NCI-H774 (cell line): ENCODE measurements at places on chromosomes 5 and 9.

GRCh38 chr5:71456362-71456743 lies 902 bp downstream of the BDP1 start:
- DNase-seq: no peak

DNA sequence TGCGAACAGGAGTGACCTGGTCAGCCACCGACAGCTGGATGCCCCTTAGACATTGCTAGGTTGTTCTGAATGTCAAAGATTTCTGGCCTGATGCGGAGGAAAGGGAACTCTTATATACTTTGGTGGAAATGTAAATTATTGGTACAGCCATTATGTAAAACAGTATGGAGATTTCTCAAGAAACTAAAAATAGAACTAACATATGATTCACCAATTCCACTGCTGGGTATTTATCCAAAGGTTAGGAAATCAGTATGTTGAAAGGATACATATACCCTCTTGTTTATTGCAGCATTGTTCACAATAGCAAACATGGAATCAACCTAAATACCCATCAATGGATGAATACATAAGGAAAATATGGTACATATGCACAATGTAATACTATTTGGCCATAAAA lies 31.8 kb downstream of the DMRT3 start:
- no peak for DNase-seq

- no peak for DNase-seq
Observed at GRCh38 chr9:128372188-128372641, 1.0 kb downstream of the URM1 start.

DNA sequence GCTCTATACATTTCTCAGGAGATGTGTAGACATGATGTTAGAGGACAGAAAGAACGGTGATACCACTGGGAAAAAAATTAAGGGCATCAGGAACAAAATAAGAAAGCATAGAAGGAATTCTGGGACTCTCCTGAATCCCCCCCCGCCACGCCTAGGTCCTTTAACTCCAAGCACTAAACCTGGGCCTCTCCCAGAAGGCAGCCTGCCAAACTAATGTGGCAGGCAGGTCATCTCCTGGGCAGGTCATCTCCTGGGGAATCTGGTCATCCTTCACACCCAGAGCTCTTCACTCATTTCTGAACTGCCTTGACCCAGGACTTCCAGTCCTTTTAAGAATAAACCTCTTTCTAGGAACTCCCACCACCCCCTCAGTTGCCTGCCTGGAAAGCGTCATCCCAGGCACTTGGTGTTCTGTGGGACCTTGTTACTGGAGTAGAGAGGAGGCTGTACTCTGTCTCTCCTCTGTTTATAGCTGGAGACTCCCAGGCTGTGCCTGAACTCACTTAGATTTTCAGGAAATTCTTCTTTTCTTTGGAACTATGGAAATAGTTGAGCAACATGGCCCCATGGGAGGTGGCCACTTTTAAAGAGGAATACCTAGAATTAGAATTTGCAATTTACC lies 24.1 kb downstream of the PSAT1 start:
- no peak for DNase-seq

GRCh38 chr5:27465140-27465539 lies 426.8 kb upstream of the CDH9 start:
- DNase-seq: no peak
